Chondrocyte (in vitro differentiated cells): ENCODE measurements at places on chromosomes 7 and 10. TPM values are rescaled to one million over a fixed set of nuclear protein-coding genes. Genes with fewer than 3 reads are reported as not detected.
A peak's percentile ranks its signal among the peaks of the same experiment; 100 is the strongest.

The NANOS1 gene
- 3.8 to 9.7 TPM (median 4.5 TPM) in 3 replicates for total RNA-seq

DNA sequence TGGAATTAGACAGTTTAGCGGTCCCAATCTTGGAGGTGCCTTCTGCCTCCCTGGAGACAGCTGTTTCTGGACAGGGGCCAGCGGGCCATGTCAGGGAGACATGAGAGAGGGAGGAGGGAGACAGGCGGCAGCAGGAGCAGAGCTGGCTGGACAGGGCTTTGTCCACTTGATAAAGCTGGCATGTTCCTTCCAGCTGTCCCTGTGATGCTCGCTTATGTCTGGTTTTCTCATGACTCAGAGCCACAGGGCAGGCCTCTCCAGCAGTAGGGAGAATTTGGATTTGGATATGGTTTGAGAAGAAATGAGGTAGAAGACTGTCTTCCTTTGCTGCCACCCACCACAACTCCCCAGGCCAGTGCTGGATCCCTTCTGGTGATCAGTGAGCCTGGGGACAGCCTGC lies 51.7 kb upstream of the SORCS3 start:
- DNase-seq, result no peak
- no peak overlapping the region for H3K27ac ChIP-seq
- no peak overlapping the region for H3K4me3 ChIP-seq

GRCh38 chr10:113113241-113113640 lies 163.2 kb downstream of the TCF7L2 start:
- no peak overlapping the region for H3K27ac ChIP-seq
- peaks cover 12% of the 10 kb centered on the region for H3K4me1 ChIP-seq
- H3K27me3 ChIP-seq, result no peaks in the 10 kb centered on the region
- no peaks in the 10 kb centered on the region for H3K36me3 ChIP-seq
- DNase-seq, result no peak
- H3K4me3 ChIP-seq, result no peak overlapping the region

The SPAM1 gene
- not detected in 3 replicates for total RNA-seq

The GLRX3 gene
- 57.5 to 75.0 TPM (median 60.5 TPM) in 3 replicates for total RNA-seq

- peaks cover 33% of the 10 kb centered on the region for H3K4me1 ChIP-seq
- peak within 1 kb of the TSS; percentile 79 for H3K27ac ChIP-seq
- peaks cover 11% of the 10 kb centered on the region for H3K36me3 ChIP-seq
- H3K4me3 ChIP-seq, result peak within 1 kb of the TSS; percentile 49
- DNase-seq, result no peak
These were observed at the start of gene SAMD9L for GRCh38 chr7:93148144-93148543. SAMD9L (minus strand) TSS chr7:93148385; CDS start chr7:93135971, 12,414 bp downstream.

DNA sequence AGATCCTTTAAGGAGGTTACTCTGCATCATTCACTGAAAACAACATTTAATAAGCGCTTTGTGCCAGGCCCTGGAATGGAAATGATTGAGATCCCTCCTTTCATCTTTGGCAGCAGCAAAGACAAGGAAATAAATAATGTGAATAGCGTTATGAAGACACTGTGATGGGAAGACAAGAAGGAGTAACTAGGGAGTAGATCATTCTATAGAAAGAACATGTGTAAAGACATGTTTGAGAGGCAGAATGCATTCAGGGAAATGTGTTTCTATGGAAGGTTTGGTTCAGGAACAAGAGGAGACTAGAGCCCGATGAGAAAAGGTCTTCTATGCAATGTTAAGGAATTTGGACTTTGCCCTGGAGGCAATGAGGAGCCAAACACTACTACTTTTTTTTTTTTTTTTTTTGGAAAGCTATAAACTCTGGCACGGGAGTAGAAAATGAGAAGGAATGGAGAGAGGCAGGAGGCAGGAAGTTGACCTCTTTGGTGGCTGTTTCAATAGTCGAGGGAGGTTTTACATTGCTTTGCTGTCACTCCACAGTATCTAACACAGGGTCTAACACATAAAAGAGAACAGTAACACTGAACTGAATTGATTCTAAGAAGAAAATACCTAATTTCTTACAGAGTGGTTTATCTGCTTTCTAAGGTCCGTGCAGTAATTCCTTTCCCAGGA lies 44.9 kb downstream of the SMURF1 start:
- peak overlapping the region; percentile 91 for H3K27ac ChIP-seq
- no peak for DNase-seq
- H3K27me3 ChIP-seq, result no peaks in the 10 kb centered on the region
- H3K36me3 ChIP-seq, result peaks cover 1% of the 10 kb centered on the region
- H3K4me1 ChIP-seq, result peaks cover 92% of the 10 kb centered on the region
